ENCODE measurements at places on chromosomes 12 and 14.
A peak's percentile ranks its signal among the peaks of the same experiment; 100 is the strongest.

GRCh38 chr12:57781244-57781643 lies 1.3 kb upstream of the TSFM start:
- no peak for ATAC-seq

GRCh38 chr14:30129807-30130206 lies 202.2 kb upstream of the PRKD1 start:
- no peak for ATAC-seq

- no peak for ATAC-seq
Measured at GRCh38 chr12:91893476-91893875, 252.2 kb downstream of the BTG1 start.

- peak; percentile 19 for ATAC-seq
Measured at GRCh38 chr14:61125041-61125866, 144.2 kb downstream of the SLC38A6 start.

GRCh38 chr14:51093371-51094281 lies 1.3 kb downstream of the TRIM9 start:
- ATAC-seq, result peak; percentile 46

- no peak for ATAC-seq
Measured at GRCh38 chr12:115857923-115858322, 419.6 kb downstream of the MED13L start.

DNA sequence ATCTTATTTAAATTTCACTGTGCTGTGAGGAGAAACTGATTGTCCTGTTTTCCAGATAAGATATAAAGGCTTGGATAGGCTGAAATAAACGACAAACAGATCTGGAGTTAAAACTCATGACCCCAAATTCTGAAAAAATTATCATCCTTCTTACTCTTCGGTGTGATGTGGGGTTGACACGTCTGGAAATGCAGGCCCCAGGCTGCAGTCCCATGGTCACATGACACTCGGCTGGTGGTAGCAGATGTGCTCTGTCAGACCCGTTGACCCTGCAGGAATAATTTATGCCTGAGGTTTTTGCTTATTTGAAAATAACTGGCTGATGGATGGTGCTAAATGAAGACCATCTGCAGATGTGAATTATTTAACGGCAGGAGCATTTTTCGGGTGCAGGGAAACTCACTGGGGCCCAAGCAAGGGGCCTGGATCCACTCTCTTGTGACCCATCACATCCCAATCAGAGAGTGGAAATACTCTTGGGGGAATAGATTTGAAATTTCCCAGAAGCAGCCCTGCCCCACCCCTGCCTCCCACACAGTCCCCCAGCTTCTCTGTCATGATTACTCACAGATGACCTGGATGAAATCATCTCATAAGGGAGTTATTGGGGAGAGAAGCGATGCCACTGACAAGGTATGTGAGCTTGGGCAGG lies 47.7 kb upstream of the CMKLR1 start:
- ATAC-seq, result no peak

- no peak for ATAC-seq
Measured at GRCh38 chr12:93994721-93995120, 153.7 kb upstream of the PLXNC1 start.

GRCh38 chr14:103209054-103209453 lies 85.8 kb downstream of the TNFAIP2 start:
- peak; percentile 42 for ATAC-seq

- ATAC-seq, result no peak
Measured at GRCh38 chr12:116820064-116820656, 61.1 kb downstream of the HRK start.

- peak; percentile 44 for ATAC-seq
Measured at GRCh38 chr12:62720661-62721330, 214.2 kb downstream of the PPM1H start.

GRCh38 chr12:38384816-38385378 lies 68.3 kb downstream of the ALG10B start:
- ATAC-seq, result no peak

GRCh38 chr12:65039301-65039700 lies 81.8 kb downstream of the WIF1 start:
- ATAC-seq, result no peak

DNA sequence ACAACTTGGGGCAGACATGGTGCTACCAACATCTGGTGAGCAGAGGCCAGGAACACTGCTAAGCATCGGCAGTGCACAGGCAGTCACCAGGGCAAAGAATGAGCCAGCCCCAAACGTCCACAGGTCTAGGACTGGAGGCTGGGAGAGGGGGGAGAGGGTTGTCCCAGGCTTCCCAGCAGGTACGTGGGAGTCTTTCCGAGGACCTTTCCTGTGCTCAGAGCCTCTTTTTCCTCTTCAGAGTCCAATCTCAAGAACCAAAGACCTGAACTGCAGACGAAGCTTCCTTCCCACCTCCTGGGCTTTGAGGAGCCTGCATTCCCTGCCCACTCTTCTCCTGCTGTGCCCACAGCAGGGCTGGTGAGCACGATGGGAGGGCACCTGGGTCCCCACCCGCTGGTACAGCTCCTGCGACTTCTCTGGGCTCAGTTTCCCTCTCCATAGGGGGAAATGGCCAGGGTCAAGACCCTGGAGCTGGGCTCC lies 48.7 kb downstream of the DLK1 start:
- ATAC-seq, result no peak

DNA sequence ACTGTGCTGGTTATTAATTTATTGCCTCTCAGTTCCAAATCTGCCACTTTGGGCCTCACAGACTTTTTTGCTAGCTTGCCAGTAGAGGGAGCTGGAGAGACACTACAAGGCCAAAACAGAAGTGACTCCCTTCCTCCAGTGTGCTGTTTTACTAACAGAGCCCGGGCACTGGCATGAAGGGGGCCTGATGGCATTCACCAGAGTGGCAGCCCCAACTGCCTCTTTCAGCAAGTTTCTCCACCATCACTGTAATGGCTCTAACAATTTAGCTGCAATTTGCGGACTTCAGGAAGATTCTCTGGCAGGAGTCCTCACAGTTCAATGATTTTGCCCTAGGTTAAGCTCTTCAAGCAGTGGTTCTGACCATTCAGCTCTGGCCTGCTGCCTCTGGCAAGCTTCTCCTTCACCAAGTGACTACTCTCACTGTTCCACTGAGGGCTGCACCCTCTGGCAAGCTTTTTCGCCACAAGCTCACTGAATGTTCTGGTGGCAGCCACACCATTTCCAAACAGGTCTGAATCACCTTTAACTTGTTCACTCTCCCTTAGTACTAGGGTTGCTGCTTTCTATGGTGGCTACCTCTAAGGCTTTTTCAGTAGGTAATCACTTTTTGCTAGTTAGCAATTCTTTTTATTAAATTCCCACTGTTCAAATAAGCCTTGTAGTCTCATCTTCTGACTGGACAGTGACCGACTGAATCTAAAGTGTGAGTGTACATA lies 104.9 kb downstream of the ZC3H14 start:
- ATAC-seq, result peak; percentile 97

- peak; percentile 53 for ATAC-seq
Measured at GRCh38 chr12:11795192-11795912, 145.9 kb downstream of the ETV6 start.

DNA sequence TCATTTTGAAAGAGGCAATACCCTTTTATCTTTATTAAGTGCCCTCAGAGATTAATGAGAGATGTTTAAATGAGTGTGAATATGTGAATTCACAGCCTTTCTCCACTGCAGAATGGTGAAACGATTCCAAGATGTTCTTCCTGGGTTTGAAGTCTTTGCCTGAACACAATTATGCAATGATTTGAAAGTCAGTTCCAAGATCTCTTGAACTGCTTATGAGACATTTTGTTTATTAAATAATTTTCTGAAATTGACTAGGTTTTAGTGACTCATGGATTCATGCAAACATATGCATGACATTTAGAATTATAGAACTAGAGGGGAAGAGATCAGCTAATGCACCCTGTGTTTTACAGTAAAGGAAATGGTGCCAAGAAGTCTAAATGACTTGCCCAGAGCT lies 118.1 kb upstream of the SLC38A2 start:
- ATAC-seq, result peak; percentile 36

GRCh38 chr12:82959821-82960220 lies 273.1 kb downstream of the TMTC2 start:
- no peak for ATAC-seq

DNA sequence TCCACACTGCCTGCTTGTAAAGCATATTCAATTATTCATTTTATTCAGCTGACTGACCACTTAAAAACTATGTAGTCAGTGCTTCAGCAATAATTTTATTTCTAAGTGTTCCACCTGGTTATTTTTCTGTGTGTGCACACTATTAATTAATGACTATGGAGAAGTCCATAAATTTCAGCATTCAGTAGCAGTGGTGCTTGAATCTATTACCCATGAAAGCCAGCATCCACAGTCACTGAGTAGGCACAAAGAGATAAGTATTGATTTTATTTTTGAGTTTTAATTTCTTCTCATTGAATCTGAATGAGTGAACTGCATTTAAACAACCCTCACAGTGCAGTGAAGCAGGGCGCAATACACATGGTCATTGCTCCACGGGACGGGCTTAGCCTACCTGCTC lies 643.1 kb downstream of the GALC start:
- no peak for ATAC-seq

- ATAC-seq, result no peak
Measured at GRCh38 chr14:99265571-99265970, 6.4 kb downstream of the BCL11B start.

GRCh38 chr12:52070185-52070925 lies 577 bp downstream of the ATG101 start:
- peak; percentile 50 for ATAC-seq

GRCh38 chr12:7678744-7679143 lies 13.0 kb upstream of the APOBEC1 start:
- no peak for ATAC-seq

DNA sequence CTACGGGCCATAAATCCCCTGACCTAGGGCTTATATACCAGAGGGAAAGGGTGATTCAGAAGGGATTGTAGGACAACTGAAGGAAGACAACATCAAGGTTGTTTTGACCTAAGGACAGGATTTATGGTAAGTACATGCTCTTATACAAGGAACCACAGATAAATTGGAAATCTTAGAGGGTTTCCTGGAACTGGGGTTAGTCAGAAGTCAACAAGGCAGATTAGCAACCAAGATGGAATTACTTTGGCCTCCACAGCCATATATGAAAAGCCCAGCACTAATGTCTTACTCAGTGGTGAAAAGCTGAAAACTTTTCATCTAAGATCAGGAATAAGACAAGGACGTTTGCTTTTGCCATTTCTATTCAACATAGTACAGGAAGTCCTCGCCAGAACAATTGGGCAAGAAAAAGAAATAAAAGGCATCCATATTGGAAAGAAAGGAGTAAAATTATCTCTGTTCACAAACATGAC lies 5.4 kb downstream of the TMBIM4 start:
- ATAC-seq, result no peak

DNA sequence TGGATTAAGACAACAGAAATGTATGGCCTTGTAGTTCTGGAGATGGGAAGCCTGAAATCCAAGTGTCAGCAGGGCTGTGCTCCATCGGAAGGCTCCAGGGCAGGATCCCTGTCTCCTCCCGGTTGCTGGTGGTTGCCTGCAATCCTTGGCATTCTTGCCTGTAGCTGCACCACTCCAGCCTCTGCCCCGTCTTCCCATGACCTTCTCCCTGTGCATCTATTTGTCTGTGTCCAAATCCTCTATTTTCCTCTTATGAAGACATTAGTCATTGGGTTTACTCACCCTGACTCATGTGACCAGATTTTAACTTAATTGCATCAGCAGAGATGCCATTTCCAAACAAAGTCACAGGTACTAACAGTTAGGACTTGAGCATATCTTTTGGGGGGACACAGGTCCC lies 15.1 kb downstream of the TUNAR start:
- peak; percentile 79 for ATAC-seq

GRCh38 chr12:82832096-82832495 lies 145.4 kb downstream of the TMTC2 start:
- ATAC-seq, result no peak
